ENCODE measurements at places on chromosomes 16 and 17.

- no peak for DNase-seq
Measured at GRCh38 chr17:4856937-4857314, 23.8 kb downstream of the MINK1 start.

GRCh38 chr17:35743626-35744328 lies 9.3 kb downstream of the GAS2L2 start:
- DNase-seq: no peak

DNA sequence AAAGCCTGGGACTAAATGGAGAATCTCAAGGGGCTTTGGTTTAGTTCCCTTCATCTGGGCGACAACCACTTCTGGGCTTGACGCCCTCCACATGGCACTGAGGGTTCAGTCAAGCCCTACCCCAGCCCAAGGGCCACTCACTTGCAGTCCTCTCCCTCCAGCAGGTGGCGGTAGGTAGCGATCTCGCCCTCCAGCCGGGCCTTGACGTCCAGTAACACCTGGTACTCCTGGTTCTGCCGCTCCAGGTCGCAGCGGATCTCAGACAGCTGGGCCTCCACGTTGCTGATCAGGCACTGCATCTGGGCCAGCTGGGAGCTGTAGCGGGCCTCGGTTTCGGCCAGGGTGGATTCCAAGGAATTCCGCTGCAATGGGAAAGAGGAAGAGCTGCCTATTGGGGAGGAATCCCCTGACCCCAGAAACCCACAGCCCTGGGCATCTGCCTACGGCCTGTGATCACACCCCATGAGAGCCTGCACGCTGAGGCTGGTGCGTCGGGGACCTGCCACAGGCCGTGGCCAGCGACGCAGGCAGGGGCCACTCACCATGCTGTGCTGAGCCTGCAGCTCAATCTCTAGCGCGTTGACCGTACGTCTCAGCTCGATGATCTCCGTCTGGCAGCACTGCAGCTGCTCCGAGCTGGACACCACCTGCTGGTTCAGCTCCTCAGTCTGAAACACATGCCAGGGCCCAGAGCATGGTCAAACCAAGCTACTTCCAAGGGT lies 2.7 kb downstream of the KRT36 start:
- no peak for DNase-seq

- DNase-seq: no peak
Measured at GRCh38 chr17:77893144-77894044, 65.1 kb upstream of the TNRC6C start.

DNA sequence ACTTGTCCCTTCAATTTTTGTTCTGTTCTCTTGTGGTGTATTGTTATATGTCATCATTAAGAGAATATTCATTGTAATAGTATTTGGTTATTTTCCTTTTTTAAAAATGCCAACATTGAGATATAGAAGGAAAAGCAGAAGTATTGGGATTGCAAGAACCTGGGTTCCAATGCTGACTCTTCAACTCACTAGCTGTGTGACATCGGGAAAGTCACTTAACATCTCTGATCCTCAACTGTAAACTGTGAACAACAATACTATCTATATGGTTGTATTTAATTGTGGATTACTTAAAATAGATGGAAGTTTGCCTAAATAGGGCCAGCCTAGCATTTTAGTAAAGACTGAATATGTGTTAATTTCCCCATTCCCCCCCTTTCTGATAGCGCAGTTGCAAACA lies 55.8 kb downstream of the TMEM186 start:
- DNase-seq: no peak

DNA sequence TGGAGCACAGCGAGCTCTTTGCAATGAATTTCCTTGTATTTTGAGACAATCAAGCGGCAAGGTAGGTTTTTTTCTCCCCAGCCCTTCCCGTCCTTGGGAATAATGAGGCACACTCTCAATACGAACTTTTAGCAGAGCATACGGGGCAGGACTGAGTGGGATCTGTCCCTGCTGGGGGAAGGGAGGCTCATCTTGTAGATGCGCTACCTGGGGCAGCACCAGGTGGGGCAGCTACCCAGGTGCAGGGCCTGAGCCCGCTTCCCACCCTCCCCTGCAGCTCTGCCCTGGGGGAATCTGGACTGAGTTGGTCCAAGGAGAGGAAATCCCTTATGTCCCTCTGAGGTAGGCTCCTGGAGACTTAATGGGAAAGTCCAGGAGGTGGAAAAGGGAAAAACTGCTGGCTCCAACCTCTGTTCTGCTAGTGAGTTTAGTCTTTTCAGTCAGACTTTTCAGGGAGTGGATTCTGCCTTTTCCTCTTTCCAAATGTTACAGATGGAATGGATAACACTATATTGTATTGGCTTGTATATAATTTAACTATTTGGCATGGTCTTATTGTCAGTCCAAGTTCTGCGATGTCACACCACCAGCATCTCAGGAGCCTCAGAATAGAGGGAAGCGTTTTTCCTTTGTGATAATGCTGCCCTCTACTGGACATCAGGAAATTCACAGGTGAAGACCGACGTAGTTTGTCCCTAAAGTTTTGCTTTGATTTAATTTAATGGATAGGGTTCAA lies 9.6 kb upstream of the CES1 start:
- DNase-seq: peak; percentile 6

- no peak for DNase-seq
Measured at GRCh38 chr16:87830673-87831420, 38.5 kb downstream of the SLC7A5 start.

DNA sequence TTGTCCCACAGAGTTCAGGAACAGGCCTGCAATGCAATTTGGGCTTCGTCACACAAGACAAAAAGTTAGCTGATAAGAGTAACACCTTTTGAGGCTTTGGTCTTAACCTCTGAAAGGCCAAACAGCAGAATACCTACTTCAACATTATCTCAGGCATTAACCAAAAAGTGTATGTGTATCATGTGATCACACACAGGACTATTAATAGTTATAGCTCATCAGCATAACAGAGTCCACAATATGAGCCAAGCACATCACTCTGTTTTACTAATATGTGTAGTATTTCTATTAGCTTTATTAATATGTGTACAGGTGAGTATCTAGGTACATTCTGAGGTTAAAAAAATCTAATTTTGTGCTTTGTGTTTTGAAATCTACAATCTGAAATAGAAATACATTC lies 30.8 kb downstream of the MYO1D start:
- no peak for DNase-seq
